AG20443 (cell line): ENCODE measurements at places on chromosomes 4 and X.
A peak's percentile ranks its signal among the peaks of the same experiment; 100 is the strongest.

DNA sequence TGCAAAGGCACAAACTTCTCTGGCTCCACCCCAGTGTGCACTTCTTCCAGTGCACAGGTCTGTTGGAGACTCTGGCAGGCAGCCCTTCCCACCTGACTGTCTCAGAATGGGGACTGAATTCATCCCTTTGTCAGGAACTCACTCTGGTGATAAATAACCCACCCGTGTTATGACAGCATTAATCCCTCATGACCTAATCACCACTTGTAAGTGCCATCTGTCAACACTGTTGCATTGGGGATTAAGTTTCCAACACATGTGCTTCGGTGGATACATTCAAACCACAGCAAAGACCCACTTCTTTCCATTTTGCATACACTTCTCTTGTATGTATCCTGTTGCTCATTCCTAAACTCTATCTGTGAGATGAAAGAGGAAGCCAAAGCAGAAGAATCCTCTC lies 1002.9 kb upstream of the IGFBP7 start:
- DNase-seq = no peak

- no peak for DNase-seq
Measured at GRCh38 chr4:137655302-137655701, 123.0 kb upstream of the PCDH18 start.

- no peak for DNase-seq
Measured at GRCh38 chr4:960636-961350, 12.6 kb downstream of the DGKQ start.

DNA sequence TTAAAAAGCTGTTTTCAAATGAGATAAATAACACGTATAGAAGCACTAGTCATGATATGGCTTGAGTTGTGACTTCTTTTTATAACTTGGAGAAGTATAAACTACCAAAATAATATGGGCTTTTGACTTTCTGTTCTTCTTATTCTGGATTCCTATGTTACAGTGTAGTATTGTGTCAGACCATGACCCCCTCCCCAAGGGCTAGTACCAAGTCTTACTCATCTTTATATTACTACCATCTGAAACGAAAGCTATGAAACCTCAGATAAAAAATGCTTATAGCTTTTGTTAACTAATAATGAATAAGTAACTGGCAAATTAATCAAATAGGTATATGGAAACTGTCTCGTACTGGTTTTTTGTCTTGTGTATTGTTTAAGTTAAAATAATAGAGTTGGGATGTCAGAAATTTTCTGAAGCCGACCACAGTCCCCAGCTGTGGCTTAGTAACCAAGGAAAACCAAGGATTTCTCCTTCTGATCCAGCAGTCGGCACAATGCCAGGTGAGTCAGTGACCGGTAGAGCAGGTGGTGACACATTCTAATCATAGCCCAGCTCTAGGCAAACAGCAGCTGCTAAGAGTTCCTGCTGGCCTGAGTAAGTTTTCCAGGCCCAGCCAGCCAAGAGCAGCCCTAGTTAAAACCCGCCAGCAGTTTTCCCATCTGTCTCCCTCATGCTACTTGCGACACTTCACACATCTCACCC lies 163.3 kb upstream of the PRDX4 start:
- peak; percentile 28 for DNase-seq

DNA sequence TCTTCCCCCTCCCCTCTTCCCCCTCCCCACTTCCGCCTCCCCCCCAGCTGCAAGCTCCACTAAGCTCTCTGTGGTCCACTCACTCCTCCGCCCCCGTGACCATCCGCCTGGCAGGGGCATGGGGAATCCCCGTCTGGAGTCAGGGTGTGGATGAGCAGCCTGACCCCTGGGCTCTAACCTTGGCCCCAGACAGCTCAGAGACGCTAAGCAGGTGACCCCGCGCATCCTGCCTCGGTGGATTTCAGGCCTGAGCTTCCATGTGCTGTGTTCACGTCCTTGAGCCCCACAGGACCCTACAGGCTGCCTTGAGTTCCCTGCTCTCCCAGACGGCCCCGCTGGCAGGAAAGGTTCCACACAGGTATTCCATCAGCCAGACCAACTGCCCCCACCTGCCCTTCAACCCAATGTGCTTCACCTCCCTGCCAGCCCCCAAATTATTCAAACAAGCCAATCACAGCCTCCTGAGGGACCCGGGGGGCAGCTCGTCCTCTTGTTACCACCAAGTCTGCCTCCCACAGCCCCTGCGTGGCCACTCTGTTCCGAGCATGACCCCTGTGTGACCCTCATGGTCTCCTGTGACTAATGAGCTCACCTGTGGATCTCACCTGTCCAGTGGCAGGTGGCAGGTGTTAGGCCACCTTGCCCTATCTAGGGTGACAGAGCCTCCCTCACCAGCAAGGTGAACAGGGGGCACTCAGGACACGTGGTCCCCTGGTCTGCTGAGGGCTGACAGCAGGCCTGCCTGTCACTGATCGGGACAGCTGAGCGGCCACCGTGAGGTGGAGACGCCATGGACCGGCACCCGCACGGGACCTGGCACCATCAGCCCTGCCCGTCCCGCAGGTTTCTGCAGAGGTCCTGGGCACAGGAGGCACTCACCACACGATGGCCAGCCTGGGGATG lies 73.2 kb upstream of the MXD4 start:
- DNase-seq = peak; percentile 6

DNA sequence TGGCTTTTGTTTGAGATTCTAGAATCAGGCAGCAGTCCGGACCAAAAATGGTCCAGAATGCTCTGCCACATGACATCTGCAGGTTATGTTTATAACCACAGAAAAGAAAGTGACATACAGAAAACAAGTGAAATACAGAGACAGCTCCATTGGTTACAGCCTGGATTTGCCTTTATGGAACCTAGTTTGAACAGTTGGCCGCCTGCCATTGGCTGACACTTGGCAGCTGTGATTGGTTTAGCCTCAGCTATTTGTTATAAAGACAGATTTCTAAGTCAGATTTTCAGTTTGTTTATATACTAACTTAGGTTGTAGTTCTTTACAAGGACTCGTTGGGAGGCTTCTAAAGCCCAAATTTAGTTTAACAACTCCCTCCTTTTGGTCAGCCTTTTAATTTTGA lies 40.8 kb upstream of the IL9R start:
- no peak for DNase-seq

- DNase-seq = no peak
Measured at GRCh38 chr4:26257850-26258249, 63.0 kb upstream of the RBPJ start.
